Vagina (tissue), 2 donors: ENCODE measurements at places on chromosomes 7 and 10. TPM values are rescaled to one million over a fixed set of nuclear protein-coding genes. Genes with fewer than 3 reads are reported as not detected.

DNA sequence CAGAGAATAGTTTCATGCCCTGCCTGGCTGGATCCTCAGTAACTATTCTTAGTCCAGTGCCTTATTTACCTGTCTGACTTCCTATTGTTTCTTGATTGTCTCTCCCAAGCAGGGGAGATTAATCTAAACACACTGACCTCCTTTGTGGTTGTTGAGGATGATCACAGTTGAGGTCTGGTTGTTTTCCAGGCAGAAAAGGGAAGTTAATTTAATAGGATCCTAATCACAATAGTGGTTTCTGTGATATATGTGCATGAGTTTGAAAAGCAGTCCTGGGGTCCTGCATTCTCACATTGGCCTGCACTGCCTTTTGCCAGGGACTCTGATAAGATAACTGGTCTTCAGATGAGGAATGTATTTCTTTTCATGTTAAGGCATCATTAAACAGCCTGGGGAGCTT is 130.1 kb downstream of the SND1 start:
- DNase-seq = no peak

The SCIN gene
- 0.74 TPM for total RNA-seq

The TRIP6 gene
- 52.1 TPM for total RNA-seq

DNA sequence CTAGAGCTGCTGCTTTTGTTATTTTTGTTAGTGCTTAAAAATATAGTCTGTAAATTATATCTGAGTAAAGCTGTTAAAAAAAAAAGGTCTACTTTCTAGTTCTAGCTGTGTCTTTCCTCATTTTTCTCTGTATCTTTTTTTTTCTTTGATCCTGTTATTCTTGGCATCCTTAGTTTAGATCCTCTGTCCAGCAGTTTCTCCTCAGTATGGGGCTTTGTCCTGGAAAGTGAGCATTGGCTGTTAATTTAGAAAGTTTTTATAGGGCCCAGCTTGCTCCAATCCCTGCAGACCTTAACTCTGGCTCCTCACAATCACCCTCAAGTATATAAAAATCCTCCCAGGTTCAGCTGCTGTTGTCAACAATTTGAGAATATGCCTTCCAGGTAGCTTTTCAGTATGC is 23.5 kb downstream of the DDX50 start:
- DNase-seq = no peak

The GIMAP1 gene
- 5.2 TPM for total RNA-seq

The PPP1R3A gene
- not detected for total RNA-seq

GRCh38 chr7:11478882-11479281 is 353.1 kb downstream of the THSD7A start:
- DNase-seq = no peak

The WAPL gene
- total RNA-seq = 26.5 TPM

The ANLN gene
- total RNA-seq = 18.9 TPM

The ZFAND2A gene
- total RNA-seq = 30.9 TPM

DNA sequence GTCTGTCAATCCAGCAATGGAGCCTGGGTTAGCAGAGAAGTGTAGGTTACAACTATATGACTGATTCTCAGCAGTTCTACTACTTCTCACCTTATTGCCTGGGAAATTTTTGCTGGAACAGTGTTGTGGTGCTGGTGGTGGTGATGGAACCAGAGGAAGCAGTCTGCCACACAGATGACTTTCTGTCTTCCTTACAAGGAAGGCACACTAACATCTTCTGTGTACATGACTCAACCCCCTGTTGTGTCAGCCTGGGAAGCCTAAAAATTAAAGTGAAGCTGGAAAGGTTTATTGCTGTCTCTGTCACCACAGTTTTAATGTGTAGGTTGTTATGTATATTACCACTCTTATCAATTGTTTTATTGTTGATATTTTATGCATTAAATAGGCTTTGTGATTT is 40.3 kb downstream of the ANKRD7 start:
- no peak for DNase-seq

The MUC12 gene
- total RNA-seq = 2.7 TPM

DNA sequence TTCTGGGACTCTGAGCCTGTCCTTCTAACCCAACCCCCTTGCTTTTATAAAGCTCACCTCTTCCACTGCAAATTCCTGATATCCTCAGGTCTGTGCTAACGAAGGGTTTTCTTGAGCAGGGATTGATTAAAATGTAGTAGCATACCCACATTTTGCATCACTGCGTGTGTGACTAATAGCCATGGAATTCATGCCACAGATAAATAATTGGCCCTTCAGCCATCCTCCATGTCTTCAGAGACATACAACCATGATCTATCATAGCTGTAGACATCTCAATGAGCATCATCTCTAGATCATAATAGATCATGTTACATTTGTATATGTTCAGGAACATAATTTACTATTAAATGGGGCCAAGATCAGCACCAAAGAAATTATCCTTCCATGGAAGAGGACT is 990.3 kb downstream of the KCNMA1 start:
- no peak for DNase-seq

DNA sequence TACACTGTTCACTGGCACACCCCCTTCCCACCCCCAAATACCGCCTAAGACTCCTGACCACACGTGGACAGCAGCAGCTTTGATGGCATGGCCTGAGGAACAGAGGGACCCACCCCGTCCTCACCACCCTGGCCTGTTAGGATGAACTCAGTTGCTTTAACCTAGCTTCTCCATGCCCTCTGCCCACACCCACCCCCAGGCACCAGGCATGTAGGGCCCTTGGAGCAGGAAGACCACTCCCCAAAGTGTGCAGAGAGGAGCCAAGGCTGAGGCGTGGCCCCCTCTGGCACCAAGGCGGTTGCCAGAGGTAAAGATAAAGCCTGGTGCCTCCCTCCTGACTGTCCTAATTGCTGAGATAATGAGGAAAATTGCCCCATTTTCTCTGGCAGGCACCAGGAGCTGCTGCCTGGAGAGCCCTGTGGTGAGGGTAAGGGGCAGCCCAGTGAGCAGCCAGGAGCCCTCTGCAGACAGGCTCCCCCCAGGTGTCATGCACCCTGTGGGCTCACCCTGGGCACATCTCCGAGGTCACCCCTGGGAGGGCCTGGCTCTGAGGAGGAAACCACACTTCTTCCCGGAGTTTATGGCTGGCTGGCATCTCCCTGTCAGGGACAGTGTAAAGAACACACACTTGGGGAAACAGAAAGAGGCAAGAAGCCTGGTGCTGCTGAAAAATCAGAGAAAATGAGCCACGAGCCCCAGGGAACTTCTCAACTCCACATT is 47.7 kb downstream of the LRRC20 start:
- DNase-seq = no peak

The PRKCQ gene
- total RNA-seq = 3.7 TPM

The ZCCHC24 gene
- total RNA-seq = 57.0 TPM

DNA sequence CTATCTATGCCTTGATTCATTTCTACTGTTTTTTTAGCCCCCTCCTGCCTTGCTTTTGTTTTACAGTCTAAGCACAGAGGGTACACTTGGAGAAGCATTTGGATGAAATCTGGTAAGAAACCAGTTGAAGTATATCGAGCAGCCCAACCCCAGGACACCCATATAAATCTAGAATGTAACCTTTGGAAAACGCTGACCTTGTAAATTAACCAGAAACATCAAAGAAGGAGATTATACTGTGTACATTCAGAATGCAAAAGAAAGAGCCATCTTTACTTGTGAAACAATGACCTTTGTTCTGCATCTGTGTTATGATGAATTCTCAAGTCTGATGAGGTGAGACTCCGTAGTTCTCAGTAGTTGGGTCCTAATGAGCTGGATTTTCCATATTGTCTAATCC is 49.3 kb upstream of the RAB18 start:
- no peak for DNase-seq

GRCh38 chr7:130845581-130846085 is 111.6 kb upstream of the KLF14 start:
- DNase-seq = no peak

DNA sequence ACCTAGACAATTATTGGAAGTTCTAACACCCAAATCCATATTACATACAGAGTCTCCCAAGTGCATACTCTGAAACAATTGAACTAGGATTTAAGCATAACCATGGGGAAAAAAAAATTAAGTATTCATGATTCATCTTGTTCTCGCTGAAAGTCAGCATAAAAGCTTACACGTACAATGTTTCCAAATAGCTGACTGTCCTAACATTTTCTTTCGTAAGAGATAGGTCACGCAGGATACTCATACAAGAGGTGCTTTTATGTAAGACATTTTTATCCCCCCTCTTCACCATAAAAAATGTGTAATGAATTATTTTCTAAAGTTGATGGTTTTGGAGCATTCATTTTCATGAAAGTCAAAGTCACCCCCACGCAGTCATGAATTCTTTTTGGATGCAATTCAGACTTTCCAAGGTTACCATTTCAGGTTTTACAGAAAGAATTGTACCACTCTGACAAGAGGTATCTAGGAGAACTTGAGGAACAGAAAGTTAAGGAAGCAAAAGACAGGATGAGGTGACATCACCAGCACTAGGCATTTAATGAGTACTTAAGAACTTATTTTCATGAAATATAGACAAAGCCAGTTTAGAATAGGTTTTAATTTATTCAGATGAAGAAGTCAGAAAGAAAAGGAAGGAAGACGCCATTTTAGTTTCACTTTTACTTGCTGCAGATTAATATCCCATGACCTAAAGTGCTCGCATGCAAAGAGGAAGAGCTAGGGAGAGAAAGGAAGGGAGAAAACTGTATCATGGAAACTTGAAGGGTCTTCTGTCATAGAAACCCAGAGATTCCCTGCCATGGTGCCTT is 55.8 kb downstream of the TMEM26 start:
- DNase-seq = no peak

DNA sequence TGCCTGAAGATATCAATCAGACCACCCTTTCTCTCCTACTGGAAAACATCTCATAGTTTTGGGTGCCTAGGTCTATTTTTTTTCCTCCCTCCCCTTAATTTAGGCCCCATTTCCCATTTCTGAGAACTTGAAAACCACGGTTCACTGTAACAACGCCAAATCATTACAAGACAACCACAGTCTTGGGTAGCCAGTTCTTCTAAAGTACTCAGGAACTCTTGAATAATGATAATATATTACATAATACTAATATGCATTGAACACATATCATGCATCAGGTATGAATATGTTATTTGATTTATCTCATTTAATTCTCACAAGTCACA is 185.1 kb upstream of the ADO start:
- no peak for DNase-seq

- DNase-seq = no peak
These were observed 164.6 kb downstream of the TRIL start for GRCh38 chr7:28793381-28794085.

The CBX3 gene
- total RNA-seq = 52.1 TPM

DNA sequence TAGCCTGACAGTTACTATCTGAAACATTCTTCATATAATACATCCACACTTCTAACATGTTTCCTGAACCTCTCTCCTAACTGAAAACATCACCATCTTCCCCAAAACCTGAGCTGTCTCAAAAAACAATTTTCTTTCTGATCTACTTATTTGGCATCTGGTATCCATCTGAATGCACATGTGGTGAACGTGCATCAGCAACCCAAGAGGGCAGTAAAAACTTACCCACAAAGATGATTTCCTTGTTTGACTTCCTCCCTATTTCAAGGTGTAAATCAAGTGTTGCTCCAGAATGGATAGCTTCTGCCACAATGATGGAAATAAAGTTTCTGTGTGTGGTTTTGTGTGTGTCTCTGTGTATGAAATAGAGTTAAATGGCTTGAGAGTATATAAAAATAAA is 500.4 kb downstream of the MAGI2 start:
- no peak for DNase-seq

GRCh38 chr7:88281749-88282148 is 24.9 kb downstream of the STEAP4 start:
- DNase-seq = no peak

- no peak for DNase-seq
These were observed 222.2 kb upstream of the SH2B2 start for GRCh38 chr7:102064361-102065025.

The DNAJC2 gene
- total RNA-seq = 12.0 TPM

DNA sequence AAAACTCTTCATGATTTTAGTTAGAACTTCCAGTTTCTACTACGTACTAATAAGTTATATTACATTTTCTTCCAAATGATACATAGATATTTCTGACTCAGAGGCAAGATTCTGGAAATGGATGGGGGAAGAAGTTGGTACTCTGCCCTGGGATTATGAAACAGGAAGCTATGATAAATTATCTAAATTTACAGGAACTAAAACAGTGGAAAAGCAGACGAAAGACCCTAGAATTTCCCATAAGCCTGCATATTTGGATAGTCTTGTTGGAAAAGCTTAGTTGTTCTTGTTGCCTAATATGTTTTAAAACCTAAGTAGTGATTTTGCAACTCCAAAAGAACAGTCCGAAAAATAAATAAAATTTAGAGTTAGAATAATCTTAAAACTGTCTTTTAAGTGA is 21.8 kb downstream of the CFAP69 start:
- no peak for DNase-seq

The EBLN1 gene
- not detected for total RNA-seq

DNA sequence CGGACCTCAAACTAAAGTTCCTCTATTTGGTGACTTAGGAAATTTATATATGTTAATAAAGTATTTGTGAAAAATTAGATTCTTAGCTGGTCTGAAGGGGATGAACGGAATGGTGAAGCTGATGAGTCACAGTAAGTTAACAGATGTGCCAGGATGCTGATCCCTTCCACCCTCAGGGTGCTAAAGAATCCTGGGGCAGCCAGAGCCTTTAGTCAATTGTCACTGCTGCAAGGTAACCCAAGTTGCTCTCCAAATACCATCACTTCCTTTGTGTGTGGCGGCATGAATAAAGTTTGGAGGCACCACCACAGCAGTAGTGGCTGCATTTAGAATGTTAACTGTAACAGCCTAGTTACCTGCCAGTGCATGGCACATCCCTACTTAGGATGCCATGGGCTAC is 222.6 kb upstream of the PPP1R3A start:
- DNase-seq = no peak

DNA sequence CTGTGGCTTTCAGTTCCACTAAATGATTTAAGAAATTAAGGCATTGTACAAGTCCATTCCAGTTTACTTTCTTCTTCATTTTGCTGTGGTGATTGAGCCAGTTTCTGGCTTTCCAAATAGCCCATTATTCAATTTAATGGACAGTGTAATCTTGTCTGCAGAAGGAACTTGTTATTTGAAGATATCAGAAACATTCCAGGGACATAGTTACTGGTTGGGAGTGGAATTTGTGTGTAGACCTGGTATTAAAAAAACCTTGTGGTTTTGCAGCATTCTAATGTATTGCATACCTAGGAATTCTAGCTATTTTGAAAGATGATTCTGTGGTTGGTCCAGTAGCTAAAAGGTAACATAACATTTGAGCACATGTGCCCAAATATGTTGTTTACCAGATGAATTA is 72.2 kb downstream of the MCU start:
- no peak for DNase-seq

The FAM25A gene
- 40.0 TPM for total RNA-seq

GRCh38 chr10:88108115-88108610 is 244.7 kb downstream of the PTEN start:
- DNase-seq = no peak

- no peak for DNase-seq
These were observed 40.2 kb downstream of the SEMA3E start for GRCh38 chr7:83608716-83609115.

The CRPPA gene
- total RNA-seq = 1.2 TPM

The EVX1 gene
- total RNA-seq = 2.5 TPM

The WAC gene
- 112 TPM for total RNA-seq
